ENCODE measurements at places on chromosomes 2 and 18. TPM values are rescaled to one million over a fixed set of nuclear protein-coding genes. Genes with fewer than 3 reads are reported as not detected.

ELOA2 gene
- total RNA-seq, result not detected

AGAP1 gene
- 10.2 TPM for total RNA-seq

PROKR1 gene
- not detected for total RNA-seq

MALL gene
- 39.3 TPM for total RNA-seq

MOCOS gene
- 0.34 TPM for total RNA-seq

SLC30A3 gene
- total RNA-seq, result 17.9 TPM

BOD1L2 gene
- not detected for total RNA-seq

SIX3 gene
- total RNA-seq, result not detected

ASXL2 gene
- total RNA-seq, result 7.3 TPM

SLC4A5 gene
- not detected for total RNA-seq

PTH2R gene
- not detected for total RNA-seq

DYNC2LI1 gene
- total RNA-seq, result 7.0 TPM

LRRTM4 gene
- total RNA-seq, result not detected

NOL4 gene
- total RNA-seq, result not detected

TUBA4B gene
- not detected for total RNA-seq

BOK gene
- 99.4 TPM for total RNA-seq

KLHL41 gene
- total RNA-seq, result 0.34 TPM

Data from dermis blood vessel endothelial cell (primary cell).